ENCODE measurements at places on chromosomes 11 and 22.
A peak's percentile ranks its signal among the peaks of the same experiment; 100 is the strongest.

DNA sequence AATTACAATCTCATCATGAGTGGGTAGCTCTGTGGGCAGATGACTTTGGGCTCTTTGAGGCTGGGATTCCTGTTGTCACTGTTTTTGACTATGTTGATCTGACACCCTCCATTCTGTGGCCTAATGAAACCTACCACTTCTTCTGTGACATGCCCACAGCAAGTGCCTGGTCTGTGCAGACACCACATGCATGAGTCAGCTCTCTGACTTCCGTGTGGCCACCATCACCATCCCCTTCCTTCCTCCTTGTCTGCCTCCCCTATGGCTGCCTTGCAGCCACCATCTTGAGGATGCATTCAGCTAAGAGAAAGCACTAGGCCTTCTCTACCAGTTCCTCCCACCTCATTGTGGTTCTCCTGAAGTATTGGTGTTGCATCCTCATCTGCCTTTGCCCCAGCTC, 15.3 kb upstream of the OR10V1 start:
- no peak for DNase-seq

- no peak for DNase-seq
Observed at GRCh38 chr11:22808571-22809197, 20.9 kb downstream of the SVIP start.

GRCh38 chr11:2293984-2294925, 7.5 kb downstream of the C11orf21 start:
- no peak for DNase-seq

- no peak for DNase-seq
Observed at GRCh38 chr11:92070026-92070889, 154.4 kb upstream of the FAT3 start.

DNA sequence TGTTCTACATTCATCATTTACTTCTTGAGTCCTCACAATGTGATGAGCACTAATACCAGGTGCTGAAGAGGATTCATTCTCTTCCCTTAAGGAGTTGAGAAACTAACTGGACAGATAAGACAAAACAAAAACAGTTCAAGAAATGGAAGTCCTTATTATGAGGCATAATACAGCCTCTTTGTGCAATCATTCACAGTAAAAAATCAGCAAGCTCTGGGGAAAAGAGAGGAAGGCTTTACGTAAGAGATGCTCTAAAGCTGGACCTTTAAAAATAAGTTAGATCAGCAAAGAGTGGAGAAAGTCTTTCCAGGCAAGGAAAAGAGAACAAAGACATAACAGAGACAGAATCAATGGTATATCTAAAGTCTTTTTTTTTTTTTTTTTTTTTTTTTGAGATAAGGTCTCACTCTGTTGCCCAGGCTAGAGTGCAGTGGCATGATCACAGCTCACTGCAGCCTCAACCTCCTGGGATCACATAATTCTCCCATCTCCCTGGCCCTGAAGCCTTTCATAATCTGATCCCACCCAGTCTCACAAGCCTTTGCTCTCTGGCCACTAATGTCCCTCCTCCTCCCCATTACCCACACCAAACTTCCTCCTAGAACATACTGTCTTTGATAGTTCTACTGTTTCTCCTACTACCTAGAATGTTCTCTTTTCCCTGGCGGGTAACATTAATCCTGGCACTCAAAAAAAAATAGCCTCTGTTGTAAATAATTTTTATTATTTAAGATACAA, 40.9 kb downstream of the MRTFA start:
- no peak for DNase-seq

DNA sequence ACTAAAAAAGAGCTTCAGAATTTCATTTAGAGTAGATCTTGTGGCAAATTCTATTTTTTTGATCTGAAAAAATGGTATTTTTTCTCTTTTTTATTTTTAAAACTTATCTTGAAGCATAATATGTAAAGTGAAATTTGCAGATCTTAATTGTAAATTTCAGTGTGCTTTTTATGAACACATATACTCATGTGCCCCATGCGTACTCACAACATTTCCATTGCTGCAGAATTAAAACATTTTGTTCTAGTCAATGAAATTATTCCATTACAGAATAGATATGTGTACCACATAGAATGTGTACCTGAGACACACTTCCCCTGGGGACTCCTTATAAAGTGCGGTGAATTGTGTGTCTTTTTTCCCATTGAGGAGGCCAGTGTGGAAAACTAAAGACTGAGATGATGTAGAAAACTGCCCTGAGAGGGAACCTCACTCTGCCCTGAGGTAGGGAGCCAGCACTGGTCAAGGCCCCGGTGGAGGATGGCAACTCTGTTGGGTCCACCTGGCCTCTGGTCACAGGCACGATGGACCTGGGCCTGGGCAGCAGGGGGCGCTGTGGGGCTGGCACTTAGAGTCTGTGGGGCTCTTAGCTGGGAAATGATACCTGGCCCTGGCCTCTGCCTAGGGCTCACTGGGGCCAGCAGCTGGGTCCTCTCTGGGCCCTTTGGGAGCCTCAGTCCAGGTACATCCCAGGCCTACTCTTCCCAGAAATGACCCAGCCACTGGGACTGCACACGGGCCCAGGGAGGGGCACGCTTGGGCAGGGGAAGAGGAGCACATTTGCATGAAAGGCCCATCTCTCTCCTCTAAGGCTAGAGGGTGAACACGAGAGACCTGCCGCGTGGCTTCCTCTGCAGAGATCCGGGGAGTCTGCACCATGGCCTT, 77.9 kb upstream of the TOP3B start:
- DNase-seq = no peak

DNA sequence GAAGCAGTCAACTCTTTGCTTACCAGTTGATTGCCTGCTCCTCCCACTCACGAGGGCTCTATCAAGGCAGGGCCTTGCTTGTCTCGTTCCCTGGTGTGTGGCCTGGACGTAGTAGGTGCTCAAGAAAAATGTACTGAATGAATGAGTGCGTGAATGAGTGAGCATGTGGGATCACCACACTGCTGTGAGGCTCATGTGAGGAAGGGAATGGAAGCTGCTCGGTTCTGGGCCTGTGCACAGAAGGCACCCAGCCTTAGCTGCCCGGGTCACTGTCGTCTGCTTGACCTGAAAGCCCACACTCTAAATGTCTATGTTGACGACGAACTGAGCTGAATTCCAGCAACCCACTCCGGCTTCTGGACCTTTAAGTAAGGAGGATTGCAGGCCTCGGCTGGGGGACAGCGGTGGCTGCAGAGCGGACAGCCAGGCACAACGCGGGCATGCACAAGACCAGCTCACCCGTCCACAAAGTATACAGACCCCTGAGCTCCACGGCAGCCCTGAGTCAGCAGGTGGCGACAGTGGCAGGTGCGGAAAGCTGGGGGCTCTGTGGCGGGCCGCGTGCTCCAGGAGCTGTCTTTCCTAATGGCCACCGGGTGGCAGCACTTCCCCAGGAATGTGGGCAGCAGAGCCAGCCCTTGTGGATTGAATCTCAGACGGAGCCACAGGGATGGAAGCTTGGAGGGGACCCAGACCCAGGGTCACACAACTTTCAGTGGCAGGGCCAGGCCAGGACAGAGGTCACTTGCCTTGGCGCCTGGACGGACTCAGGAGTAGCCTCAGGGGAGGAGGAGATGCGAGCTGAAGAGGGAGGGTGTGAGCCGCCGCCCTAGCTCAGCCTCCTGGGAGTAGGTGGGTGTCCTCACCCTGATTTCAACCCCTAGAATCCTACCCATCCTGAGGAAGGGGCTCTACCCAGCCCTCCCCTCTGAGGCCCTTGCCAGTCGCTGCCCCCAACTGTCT, 5.0 kb upstream of the PICK1 start:
- peak; percentile 45 for DNase-seq

DNA sequence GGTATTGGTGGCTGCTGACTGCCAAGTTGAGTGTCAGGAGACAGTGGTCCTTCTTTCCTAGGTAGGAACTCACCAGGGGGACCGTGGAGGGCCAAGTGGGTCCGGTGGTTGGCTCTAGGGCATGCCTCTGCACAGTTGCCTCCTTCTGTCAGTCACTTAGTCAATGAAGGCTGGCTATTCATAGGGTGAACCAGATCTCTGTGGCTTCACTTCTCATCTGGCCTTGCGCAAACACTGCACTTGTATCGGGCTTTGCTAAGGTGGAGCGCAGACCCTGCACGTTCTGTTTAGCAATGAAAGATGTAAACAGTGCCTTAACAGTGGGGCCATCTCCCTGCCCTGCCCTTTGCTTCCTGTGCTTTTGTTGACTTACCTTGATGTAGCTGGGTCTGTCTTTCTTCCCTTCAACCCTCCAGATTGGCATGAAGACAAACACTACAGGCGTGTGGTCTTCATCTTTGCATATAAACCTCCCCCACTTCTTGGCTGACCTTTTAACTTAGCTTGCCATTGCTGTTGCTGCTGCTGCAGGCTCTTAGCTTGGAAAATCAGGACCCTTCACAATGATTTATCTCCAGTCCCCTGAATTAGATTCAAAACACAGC, 6.7 kb upstream of the SORL1-AS1 start:
- no peak for DNase-seq

- no peak for DNase-seq
Observed at GRCh38 chr11:67607507-67607906, 771 bp downstream of the NDUFV1 start.

DNA sequence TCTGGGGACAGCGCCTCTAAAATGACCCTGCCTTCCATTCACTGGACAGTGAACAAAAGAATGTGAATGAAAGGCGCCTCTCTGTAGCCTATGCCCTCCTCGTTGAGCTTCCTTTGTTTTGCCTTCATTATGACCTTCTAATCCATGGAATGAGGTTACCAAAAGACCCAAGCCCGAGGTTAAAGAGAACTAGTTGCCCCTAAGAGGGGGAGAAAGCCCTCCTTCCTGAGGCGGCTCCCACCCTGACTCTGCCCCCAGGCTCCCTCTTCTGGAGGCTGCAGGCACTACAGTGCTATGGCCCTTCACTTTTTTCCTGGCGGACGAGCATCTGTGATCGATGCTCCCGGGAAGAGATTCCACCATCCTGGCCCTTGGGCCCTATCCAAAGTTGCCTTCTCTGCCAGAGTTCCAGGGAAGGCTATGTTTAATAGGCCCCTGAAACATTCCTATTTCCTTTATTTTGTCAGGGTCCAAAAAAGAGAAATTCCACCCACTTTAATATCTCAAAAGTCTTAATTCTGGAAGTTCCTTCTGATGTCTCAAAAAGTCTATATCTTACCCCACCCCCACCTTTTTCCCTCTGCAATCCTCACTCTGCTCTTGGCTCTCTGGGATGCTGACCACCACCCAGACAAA, 147.3 kb downstream of the FEZ1 start:
- DNase-seq = no peak

GRCh38 chr11:47007579-47007978, 71.0 kb downstream of the CSTPP1 start:
- no peak for DNase-seq

DNA sequence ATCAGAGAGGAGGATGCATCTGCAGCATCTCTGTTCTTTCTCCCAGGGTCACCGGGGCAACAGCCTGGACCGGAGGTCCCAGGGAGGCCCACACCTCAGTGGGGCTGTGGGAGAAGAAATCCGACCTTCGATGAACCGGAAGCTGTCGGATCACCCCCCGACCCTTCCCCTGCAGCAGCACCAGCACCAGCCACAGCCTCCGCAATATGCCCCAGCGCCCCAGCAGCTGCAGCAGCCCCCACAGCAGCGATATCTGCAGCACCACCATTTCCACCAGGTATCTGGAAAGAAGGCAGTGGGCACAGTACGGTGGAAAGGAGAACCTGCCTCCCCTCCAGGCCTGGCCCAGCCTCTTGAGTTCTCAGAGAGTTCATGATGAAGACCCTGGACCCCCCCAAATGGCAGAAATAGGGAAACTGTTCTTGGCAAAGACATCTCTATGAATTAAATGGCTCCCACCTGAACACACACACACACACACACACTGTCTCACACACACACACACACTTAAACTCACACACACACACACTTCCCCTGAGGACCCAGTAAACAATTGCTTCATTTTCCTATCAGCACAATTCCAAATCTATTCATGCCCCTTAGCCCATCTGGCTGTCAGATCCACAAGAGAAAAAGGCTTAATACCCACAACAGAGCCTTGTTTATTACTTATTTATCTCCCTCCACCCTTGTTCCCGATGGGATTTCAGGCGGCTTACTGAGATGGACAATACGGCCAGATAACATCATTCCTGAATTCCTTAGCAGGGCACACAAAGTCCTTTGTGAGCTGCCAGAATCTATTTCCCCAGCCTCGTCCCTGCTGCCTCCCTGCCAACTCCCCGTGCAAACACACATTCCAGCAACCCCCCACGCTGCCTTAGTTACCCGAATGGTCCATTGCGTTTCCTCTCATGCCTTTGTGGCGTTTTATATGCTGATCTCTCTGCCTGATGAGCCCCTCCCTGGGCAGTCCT, 8.1 kb downstream of the TMA7B start:
- DNase-seq = no peak

GRCh38 chr11:11157185-11157584, 195.9 kb downstream of the CSNK2A3 start:
- no peak for DNase-seq

DNA sequence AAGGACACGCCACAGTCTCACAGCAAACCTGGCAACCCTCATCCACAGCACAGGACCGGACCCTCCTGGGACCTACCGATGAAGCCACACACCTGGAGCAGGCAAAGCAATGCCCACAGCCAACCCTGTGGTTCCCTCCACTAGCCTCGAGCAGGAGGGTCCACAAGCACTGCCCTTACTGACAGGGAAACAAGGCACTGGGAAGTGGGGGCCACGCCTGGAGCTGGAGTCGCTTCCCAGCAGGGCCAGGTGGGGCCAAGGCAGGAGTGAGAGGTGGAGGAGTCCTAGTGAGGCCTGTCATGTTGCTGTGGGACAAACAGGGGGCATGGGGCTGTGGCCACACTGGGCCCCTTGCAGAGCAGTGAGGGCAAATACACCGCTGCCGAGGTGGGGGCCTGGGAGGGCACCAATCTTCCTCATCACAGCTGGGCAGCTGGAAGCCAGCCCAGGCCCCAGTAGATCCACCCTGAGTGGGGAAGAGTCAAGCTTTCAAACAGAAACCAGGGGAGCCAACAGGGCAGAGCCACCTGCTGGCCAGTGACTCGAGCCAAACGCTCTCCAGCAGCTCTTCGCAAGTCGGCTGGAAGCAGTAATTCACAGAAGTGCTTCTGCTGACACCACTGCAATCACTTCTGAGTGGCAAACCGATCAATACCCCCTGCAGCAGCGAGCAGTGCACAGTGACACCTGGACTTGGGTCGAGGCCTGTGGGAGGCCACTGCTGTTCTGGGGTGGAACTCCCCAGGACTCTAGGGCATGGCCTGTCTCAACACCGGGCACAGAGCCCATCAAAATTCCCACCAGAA, 13.7 kb downstream of the SULT4A1 start:
- no peak for DNase-seq

DNA sequence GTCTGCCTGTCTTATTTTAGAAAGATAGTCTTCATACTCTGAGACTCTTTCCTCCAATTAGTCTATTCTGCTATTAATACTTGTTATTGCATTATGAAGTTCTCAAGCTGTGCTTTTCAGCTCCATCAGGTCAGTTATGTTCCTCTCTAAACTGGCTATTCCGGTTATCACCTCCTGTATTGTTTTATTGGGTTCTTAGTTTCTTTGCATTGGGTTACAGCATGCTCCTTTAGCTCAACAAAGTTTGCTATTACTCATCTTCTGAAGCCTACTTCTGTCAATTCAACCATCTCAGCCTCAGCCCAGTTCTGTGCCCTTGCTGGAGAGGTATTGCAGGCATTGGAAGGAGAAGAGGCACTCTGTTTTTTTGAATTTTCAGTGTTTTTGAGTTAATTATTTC, 21.0 kb upstream of the OR5AK2 start:
- no peak for DNase-seq
